Activated T-cell treated with anti-CD3 and anti-CD28 coated beads for 1 hour (primary cell): ENCODE measurements at places on chromosomes 12 and 14.

DNA sequence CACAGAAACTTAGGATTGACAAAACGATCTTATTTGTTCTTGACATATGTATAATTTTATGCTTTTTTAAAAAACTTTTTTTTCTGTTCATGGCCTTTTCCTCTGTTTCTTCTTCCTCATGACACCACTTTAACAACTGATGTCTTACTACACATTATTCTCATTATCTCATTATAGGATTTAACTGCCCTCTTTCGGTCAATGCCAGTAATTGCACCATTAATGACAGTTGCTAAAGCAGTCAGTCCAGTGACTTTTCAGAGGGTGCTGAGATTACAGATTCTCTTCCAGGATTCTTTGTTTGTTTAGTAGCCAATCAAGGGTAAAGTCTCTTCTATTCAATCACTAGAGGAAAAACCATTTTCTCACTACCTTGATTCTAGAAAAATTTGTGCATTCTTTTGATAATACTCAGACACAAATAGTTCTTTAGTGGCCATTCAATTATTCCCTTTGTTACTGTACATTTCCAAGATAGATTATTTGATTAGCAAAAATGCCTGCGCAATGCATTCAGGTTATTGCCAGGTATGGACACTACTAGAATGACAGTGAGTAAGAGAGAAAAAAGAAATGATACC is 50.1 kb downstream of the KLRG1 start:
- no peak for DNase-seq

GRCh38 chr12:92019491-92020277 is 126.0 kb downstream of the BTG1 start:
- DNase-seq: no peak

DNA sequence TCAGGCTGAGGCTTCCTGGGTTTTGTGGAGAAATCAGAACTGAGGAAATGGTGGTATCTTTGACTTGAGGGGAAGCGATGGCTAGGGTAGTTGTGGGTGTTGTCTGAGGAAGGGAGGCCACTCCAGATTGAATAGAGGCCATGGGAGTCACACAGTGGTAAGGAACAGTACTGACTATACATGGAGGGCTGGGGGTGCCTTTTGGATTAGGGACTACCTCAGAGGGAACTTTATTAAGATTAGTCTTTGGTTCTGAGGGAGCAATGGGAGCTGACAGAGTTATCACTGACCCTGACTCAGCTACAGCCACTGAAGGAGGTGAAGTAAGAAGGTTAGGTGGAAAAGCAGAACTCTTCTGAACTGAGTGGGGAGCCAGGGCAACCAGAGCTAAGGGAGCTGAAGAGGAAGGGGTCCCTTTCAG is 4.4 kb downstream of the NACA start:
- no peak for DNase-seq

- DNase-seq: no peak
Observed at GRCh38 chr12:65184176-65184857, 14.9 kb downstream of the LEMD3 start.

DNA sequence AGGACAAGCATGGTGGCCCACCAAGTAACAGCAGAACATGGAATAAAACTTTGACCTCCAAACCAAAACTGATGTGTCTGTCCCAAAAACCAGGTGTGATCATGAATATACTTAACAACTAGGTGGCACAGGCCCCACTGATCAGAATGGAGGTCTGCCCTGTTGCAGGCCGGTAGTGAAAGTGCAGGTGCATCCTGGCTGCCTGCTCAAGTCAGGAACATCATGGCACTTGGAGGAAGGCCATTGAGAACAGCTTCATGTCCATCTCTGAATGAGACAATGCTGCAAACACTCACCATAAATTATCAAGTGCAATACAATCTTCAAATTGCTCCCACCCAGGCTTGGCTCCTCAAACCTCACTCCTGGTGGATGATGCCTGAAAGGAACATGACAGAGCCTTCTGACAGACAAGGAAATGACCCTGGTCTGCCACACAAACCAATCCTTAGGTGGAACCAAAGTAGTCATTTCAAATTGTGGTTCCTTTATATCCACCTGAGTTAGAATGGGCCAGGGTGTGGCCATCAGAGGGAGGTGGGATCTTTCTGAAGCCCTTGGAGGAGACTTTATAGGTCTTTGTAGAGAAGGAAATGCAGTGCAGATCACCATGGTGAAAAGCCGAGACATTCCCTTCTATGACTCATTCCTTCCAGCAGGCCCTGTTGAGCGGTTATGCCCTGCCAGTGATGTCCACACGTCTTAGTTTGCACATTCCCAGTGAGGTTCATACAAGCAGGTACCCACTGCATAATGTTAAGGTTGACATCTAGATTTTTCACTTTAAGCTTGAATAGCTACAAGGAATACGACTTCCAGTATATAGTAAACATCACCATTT is 36.0 kb downstream of the EGLN3 start:
- DNase-seq: no peak

GRCh38 chr12:12486661-12487240 is 75.9 kb downstream of the DUSP16 start:
- no peak for DNase-seq

- DNase-seq: no peak
Observed at GRCh38 chr12:12428047-12428446, 71.2 kb downstream of the BORCS5 start.

- no peak for DNase-seq
Observed at GRCh38 chr14:56945291-56945690, 135.0 kb upstream of the OTX2 start.

GRCh38 chr14:42872786-42873185 is 1266.1 kb downstream of the LRFN5 start:
- no peak for DNase-seq

DNA sequence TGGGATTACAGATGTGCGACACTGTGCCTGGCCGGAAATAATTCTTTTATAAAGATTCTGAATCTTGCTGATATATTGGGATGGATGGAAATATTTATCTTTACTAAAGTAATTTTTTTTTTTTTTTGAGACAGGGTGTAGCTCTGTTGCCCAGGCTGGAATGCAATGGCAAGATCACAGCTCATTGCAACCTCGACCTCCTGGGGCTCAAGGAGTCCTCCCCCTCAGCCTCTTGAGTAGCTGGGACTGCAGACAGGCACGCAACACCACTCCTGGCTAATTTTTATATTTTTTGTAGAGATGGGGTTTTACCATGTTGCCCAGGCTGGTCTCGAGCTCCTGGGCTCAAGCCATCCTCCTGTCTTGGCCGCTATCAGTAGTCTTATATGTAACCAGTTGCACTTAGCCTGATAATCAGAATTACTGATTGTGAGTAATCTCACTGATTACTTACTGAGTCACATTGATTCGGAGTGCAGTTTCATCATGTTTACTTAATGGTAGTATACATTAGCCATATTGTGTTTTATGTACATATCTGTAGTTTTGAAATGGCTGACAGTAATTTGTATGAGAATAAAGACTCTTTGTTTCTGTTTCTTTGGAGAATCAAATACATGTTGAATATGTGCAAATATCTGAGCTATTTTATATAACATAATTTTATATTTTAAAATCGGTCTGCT is 50.4 kb upstream of the LRTM2 start:
- DNase-seq: no peak

GRCh38 chr12:40647651-40648050 is 44.6 kb upstream of the CNTN1 start:
- no peak for DNase-seq

DNA sequence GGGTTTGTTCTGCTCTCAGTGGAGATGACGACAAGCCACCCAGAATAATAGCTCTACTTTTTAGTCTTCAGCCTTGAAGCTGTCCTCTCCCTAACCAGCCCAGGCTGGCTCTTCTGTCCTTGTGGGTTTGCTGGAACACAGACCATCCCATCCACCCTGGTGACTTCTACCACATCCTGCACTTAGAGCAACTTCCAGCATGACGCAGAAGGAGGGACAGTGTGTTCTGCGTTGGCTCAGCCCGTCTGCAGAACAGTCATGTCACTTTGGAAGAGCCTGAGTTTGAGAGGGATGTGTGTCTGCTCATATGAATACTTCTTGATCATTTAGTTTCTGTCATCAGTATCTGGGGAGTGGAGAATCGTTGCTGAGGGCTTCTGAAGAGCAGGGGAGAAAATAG is 198.0 kb downstream of the CACNA1C start:
- DNase-seq: no peak

DNA sequence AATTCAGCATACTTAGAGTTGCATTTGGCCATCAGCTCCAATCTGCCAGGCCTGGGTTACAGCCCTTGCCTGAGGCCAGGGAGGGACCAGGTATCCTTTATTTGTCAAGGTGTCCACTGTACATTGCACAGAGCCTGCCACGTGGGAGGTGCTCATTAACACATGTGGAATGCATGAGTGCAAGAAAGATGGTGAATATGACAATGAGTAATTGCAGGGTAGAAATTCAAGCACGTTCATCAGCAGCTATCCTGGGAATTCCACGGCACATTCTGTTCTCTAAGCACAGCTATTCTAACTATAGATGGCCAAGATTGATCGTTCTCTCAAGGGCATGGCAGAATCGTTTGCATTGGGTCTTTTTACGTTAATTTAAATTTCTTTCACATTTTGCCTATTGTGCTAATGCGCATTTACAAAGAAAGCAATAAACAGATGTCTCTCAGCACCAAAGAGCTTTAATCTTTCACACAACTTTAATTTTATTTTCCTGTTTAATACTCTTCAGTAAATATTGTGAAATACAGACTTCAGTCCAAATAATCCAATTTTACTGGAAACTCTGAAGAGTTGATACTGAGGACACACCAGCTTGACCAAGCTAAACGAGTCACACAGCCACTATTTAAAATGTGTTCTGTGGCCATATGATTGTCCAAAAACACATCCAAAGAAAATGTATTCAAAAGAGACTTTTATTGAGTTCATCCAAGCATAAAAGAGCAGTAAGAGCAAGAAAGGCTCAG is 1025.7 kb upstream of the TMEM132C start:
- DNase-seq: no peak
